ENCODE measurements at places on chromosomes 13 and 19.

DNA sequence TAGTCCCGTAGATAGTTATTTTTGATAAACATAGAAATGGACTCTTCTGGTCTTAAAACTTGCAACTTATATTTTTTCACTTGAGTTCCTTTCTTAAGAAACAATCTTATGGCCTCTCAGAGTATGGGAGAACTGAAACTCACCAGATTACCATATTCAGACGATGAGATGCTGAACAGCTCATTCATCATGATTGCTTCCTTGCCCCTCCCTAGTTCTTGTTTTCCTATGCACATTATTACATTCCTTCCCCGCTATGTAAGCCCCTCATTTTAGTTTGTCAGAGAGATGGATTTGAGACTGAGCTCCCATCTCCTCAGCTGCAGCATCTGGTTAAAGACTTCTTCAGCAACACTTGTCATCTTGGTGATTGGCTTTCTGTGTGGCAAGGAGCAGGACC lies 158.5 kb downstream of the SLITRK6 start:
- no peak for DNase-seq

GRCh38 chr13:102138635-102139190 lies 263.1 kb downstream of the FGF14 start:
- DNase-seq = no peak

DNA sequence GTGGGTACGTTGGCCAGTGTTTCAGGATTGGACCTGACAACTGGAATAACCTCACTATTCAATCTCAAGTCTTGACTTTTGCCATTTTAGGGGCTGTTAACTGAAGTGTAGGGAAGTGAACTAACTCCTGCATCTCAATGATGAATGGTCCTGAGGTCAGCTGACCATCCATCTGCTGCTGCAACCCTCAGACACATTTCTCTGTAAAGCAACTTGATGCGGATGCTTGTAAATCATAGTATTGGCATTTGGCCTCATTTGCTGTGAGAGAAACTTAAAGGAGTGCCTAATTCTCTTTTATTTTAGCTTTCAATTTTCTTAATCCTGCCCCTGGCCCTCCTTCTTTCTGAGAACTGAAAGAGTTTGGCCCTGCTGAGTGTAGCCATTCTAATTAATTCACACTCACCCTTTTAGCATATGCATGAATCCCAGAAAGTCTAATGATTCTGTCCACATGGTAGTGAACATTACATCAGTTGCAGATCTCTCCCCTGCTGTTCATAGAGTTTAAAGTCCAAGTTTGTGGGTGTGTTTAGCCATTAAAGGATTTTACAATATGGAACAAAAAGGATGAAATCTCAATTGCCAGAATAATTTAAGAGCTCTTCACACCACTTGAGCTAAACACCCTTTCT lies 1531.4 kb upstream of the SLC10A2 start:
- DNase-seq = no peak

DNA sequence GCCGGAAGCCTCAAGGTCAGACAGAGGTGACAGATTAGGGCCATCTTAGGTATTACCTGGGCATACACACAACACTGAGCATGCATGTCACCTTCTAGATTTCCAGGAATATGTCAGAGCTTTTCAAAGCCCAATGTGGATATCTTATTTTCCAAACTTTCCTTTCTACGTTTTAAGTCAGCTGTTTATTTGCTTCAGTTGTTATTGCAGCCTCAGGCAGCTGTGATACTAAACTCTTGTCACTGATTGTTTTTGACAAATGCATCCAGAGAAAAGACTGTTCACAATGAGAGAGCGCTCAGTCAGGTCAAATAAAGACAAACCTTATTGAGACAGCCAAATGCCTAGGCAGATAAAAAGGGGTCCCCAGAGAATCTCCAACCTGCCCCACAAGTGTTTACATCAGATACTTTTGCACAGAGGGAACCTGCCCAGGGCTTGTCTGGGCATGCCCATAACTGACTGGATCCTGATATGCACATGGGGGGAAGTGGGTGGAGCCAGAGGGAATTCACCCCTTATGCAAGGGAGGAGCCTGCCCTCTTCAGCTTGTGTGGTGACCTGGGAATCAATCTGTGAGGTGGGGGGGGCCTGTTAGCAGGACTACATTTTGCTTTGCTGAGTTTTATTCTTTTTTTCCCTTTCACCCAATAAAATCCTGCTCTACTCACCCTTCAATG lies 28.5 kb downstream of the MED4 start:
- DNase-seq = no peak

- no peak for DNase-seq
These were observed 1.0 kb downstream of the POSTN start for GRCh38 chr13:37597477-37598025.

Measured in cortex of kidney (tissue), 1 donor.